ENCODE measurements at places on chromosomes 6 and 20. TPM values are rescaled to one million over a fixed set of nuclear protein-coding genes. Genes with fewer than 3 reads are reported as not detected.
A peak's percentile ranks its signal among the peaks of the same experiment; 100 is the strongest.

DNA sequence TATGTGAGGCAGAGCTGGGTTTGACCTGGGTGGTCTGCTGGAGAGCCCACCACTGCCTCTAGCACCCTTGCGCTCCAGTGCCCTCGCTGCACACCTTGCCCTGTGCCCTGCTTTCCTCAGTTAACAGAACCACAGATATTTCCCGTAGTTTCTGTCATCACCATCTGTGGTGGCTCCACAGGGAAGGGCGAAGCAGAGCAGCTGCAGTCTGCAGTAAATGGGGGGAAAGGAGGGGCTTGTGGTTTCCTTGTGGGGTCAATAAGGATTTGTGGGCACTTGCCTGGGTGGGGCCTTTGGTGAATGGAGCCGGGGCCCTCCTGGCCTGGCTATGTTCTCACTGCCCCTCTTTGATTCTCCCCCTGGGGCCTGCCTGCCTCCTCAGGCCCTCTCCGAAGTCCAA lies 21.2 kb upstream of the CCDC167 start:
- DNase-seq, result no peak

- peak; percentile 57 for DNase-seq
Measured at GRCh38 chr6:99334526-99335127, 14.8 kb downstream of the FAXC start.

GRCh38 chr20:45919542-45920399 lies 7.8 kb upstream of the PLTP start:
- no peak for DNase-seq

Gene TRIM40
- not detected for total RNA-seq

Gene TREM1
- not detected for total RNA-seq

Gene LINC00237
- not detected for total RNA-seq

Gene RAET1L
- not detected for total RNA-seq

DNA sequence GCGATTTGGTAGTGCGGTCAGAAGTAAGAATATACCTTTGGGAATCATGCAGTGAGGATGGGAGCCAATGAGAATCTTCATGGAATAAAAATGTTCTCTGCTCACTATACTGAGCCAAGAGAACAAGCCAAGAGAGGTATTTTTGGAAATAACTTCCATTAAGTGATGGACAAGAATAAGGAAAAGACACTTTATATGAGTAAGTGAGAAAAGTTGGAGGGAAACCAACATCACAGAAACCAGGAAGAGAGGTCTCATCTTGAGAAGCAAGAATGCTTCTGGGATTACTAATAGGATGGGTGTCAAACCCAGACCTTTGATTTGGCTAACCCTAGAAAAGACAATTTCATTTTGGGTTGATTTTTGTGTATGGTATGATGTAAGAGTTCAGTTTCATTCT lies 181.2 kb upstream of the JAG1 start:
- DNase-seq, result peak; percentile 24

- no peak for DNase-seq
Measured at GRCh38 chr20:47887064-47887463, 101.8 kb upstream of the SULF2 start.

GRCh38 chr6:14440940-14441781 lies 323.6 kb downstream of the CD83 start:
- DNase-seq, result peak; percentile 65

DNA sequence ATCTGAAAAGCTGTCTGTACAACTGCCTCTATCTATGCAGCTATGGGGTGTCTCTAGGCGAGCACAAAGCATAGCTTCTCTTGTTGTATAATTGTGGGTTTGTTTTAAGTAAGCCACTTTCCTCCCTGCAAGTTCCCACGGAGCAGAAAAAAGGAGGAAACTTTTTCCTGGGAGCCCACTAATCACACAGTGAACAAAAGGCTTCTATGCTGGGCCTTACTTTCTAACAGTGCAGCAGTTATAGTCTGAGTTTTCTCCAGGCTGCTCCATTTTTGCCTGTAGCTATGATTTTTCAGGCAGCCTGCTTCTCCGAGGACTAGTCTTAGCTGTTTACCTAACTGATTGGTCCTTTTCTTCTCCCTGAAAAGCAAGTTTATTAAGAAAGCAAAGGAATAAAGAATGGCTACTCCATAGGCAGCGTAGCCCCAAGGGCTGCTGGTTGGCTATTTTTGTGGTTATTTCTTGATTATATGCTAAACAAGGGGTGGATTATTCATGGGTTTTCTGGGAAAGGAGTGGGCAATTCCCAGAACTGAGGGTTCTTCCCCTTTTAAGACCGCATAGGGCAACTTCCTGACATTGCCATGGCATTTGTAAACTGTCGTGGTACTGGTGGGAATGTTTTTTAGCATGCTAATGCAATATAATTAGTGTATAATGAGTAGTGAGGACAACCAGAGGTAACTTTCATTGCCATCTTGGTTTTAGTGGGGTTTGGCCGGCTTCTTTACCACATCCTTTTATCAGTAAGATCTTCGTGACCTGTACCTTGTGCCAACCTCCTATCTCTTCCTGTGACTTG lies 84.3 kb downstream of the OPRM1 start:
- DNase-seq, result no peak

DNA sequence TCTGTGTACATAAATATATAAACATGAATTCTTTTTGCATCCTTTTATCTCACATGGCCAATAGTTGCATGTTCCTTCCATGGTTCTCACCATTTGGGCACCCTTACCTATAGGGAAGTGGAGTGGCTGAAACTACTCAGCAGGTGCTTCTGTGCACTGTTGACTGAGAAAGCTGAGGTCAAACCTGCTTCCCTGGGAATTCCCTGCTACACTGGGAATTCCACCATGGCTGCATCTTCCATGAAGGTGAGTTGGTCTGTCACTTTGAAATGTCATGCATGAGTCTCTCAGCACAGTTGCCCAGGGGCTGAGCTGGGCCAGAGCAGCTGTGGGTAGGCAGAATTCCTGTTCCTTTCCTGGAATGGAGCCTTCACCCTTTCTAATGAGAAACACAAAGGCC lies 193.8 kb upstream of the PRSS16 start:
- DNase-seq, result no peak

GRCh38 chr6:136365776-136366354 lies 76.2 kb upstream of the BCLAF1 start:
- no peak for DNase-seq

Gene DNAH8
- not detected for total RNA-seq

DNA sequence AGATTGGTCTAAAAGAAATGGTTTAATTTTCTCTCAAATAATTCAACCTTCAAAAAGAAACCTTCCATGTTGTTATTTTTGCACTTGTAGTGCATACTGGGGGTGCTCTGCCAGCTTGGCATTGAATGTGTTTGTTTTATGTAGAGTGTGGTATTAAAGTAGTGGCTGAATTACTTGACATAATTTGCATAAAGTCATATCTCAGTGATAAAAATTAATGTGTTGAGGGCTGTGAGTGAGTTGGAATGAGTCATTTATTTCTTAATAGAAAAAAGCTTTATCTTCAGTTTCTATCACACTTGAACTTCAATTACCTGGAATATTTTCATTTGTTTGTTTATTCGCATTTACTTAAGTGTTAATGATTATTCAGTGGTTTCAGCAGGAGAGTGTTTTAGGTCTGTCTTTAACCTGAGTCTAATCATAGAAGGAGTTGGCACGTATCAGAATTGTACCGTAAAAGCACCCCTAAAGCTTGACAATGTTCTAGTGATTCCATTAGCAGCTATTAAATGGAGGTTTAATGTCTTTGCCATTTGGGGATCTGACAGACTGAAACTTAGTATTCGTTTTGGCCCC lies 801.2 kb upstream of the FLRT3 start:
- DNase-seq, result no peak

DNA sequence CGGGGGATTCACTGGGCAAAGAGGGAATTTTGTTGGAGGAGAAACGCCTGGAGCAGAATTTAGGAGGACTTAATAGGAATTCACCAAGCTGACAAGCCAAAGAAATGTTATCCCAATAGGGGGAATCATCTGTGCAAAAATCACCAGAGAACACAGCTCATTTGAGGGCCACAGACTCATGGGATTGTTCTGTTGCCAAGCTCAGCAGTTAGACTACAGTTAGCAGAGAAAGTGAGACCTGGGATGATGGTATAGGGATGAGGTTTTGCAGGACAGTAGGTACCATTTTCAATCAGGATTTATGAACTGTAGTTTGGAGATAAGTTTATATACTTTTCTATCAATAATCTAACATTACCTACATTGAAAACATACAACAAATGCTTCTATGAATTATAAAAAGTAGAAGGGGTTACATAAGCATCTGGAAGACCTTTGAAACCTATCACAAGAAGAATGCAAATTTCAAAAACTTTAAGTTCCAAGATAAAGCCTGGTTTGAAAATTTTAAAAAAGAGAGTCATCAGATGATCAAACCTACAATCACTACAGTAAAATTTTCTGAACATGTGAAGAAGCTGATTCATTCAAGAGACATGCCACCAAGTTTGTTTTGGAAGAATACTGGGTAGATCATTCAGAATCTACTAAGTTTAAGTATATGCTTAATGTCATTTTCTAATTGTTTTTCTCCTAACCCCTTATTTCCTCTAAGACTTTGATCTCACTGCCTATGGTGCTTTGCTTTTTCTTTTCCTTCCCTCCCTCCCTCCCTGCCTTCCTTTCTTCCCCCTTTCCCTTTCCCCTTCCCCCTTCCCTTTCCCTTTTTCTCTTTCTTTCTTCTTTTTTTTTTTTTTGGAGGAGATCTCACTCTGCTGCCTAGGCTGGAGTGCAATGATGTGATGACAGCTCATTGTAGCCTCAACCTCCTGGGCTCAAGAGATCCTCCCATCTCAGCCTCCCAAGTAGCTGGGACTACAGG lies 81.5 kb downstream of the KIF13A start:
- no peak for DNase-seq

Gene CCDC28A
- 6.4 TPM for total RNA-seq

DNA sequence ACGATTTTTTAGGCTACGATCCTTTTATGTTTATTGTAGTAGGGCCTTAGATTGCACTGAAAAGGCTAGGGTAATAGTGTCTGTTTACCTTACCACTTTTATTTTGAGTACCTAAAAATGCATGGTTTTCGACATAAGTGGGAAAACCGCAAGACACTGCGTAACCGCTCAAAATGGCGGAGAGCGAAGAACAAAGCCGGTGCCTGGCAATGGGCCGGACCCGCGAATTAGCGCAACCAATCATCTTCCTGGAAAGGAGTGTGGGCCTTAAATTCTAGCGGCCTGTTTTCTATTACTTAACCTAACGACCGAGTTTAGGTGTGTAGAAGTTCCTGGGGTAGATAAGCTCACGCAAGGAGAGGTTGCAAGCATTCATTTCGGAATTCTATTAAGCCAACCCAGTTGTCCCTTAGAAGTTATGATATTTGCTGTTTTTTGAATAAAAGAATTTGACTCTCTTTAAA lies 118.0 kb downstream of the HFE start:
- peak; percentile 95 for DNase-seq

DNA sequence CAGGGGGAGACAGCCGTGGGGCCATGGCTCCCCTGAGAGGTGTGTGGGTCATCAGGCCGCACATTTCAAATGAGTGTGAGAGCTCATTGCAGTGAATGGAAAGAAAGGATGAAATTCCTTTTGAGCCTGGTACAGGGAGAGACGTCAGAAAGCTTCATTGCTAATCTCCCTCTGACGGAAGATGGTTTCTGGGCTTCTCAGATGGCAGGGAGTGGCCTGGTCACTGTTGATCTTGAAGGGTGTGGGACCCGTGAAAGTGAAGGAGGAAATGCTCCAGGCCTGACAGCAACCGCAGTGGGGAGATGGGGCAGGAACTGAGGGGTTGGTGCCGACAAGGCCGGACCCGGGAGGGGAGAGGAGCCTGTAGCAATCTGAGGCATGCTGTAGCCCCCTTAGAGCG lies 127.4 kb downstream of the MYLK4 start:
- DNase-seq, result no peak

- DNase-seq, result peak; percentile 45
Measured at GRCh38 chr6:158803733-158804143, 15.4 kb downstream of the EZR start.

Gene ARMH2
- total RNA-seq, result not detected

- peak; percentile 60 for DNase-seq
Measured at GRCh38 chr20:10536531-10536930, 101.4 kb downstream of the SLX4IP start.

Gene HFE
- 0.99 TPM for total RNA-seq

Gene ZNF165
- total RNA-seq, result 0.95 TPM

- no peak for DNase-seq
Measured at GRCh38 chr6:122718616-122719015, 60.9 kb upstream of the FABP7 start.

Gene TNFRSF6B
- total RNA-seq, result 10.3 TPM

Data from cardiac muscle cell (in vitro differentiated cells and primary cell).